Amniotic epithelial cell (primary cell): ENCODE measurements at places on chromosomes 1 and 21.
A peak's percentile ranks its signal among the peaks of the same experiment; 100 is the strongest.

DNA sequence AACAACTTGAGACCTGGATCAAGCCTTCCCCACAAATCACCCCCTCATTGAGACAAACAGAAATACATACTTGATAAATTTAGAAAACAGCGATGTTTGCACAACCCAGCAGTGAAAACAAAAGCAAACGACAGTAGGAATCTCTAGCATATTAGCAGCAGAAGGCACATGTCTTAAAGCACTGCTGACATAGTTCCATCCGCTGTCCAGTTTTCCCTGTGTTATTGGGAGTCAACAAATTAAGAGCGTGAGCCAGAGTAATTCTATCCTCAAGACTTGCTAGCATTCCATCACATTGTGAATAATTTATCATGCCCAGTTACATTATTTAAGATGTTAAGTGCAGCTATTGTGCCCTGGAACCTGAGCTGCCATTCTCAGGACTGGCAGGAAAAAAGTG lies 55.3 kb downstream of the IGSF5 start:
- no peak for DNase-seq

GRCh38 chr1:230175163-230175747 lies 108.2 kb downstream of the GALNT2 start:
- no peak for DNase-seq

DNA sequence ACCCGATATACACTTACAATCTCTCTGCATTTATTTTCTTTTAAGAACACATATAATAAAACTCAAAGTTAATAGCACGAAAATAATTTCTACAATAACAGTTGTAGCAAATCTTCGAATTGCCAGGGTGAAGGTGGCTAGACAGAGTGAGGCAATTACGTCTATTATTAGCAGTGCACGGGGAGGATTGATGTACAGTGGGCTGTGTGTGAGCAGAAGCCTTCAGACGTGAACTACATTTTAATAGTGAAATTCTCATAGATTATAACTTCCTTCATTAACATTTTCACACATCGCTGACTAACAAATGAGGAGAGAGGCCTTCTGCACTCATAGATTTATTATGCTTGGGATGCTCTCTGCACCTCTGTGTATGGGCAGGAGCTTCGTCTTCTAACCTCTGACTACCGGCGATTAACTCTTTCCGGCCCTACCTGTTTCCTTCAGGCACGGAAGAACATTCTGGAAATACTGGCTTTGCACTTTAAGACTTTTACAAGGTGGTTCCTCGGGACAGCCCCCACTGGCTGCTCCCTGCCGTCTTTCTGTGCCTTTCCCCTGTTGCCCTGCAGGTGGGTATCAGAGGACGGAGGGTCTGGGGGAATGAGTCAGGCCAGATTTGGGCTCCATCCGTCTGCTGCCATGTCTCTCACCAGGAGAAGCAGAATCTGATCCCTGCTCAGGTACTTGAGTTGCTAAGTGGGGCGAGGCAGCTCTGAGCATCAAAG lies 200.5 kb downstream of the CAMTA1 start:
- DNase-seq: no peak

DNA sequence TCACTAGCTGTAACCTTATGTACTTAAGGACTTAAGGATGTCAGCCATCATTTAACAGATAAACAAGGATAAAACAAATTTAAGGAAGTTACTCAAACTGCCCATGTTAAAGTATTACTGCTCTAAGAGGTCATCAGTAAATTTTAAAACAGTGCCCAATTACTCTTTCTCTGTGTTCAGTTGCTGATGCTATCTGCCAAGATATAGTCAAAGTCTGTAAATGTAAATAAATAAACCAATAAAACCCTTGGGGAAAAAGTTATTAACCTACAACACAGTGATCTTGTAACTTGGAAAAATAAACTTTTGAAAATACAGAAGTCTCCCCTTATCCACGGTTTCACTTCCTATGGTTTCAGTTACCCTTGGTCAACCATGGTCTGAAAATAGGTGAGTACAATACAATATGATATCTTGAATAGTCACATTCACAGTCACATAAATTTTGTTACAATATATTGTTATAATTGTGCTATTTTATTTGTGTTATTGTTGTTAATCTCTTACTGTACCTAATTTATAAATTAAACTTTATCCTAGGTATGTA lies 501.8 kb downstream of the LMO4 start:
- no peak for DNase-seq

DNA sequence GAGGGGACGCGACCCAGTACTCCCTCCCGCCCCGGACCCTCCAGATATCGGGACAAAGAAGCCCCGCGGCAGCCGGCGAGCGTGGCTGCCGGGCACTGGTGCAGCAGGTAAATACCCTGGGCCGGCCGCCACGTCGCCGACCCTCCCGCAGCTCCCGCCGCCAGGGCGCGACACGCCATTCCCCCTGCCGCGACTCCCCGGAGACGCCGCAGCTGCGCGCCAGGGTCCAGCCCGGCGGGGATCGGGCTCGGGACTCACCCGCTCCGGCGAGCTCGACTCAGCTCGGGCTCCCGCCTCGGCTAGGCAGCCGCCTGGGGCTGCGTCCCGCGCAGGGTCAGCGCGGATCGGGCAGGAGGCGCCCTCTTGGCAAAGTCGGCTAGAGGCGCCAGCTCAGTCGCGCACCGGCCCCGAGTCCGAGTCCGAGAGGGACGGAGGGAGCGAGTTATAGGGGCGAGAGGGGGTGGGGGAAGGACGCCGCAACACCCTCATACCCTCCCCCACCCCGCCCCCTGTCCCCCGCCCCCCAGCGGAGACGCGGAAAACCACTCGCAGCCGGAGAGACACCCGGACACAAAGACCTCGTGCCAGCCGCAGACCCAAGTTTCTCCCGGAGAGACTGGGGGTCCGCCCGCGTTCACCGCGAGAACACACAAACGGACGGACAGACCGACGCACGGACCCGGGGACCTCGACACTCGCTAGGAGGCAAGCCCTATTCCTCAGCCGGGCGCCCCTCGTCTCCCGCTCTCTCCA lies 985 bp downstream of the SYT6 start:
- peak; percentile 40 for DNase-seq

DNA sequence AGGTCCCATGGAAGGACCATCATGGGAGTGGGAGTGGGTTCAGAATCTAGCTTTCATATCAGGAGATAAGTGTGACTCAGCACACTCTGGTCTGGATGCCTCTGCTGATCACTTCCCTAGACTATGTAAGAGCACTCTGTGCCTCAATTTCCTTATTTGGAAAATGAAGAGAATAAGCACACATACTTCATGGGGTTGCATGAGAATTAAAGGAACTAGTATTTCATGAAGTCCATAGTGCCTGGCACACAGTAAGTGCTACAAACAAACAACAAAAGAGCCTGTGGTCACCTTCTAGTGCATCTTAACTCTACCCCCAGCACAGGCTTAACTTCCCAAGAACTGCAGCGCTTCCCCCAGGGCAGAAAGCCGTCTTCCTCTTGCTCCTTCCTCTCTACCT lies 9.6 kb upstream of the IL20 start:
- DNase-seq: no peak

GRCh38 chr1:161966067-161966466 lies 57.6 kb downstream of the OLFML2B start:
- peak; percentile 3 for DNase-seq

DNA sequence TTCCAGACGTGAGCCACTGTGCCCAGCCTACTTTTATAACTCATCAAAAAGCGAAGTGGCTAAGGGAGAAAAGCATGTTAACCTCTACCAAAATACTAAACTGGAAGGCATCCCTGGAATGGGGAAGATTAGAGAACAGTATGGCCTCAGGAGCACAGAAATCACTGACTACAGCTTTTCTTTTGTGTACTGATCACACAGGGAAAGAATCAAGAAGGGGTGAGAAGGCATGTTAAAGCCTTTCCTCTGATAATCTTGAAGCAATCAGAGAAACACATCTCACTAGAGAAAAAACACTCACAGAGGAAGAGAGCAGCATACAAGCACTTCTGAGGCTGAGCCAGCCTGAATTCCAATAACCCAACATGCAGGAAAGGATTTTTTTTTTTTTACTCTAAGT lies 10.7 kb downstream of the PCAT6 start:
- DNase-seq: peak; percentile 69

DNA sequence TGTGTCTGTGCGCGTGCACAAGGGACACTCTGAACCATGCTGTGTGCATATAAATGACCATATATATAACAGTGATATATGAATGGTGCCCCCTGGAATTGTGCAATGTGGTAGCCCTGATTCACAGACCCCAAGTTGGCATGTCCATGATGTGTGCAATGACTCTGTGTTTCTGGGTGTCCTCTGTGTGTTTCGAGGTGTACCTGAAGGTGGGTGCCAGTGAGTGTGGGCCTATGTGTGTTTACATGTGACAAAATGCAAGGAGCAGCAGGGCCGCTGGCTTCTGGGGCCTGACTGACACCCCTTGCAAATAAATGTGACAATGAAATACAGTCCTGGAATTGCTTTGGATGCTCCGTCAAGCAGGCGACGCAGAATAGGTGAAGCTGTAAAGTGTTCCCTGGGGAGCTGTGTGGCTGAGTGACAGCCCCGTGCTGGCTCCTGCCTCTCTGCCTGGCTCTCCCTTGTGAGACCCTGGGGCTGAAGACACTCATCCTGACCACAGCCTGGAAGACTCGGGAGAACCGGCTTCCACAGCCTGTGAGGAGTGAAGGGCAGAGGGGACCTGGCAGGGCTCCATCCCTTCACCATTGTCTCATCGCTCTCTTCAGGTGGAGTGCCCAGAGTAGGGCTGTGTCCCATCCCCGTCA lies 38.2 kb upstream of the CSF3R start:
- DNase-seq: no peak

DNA sequence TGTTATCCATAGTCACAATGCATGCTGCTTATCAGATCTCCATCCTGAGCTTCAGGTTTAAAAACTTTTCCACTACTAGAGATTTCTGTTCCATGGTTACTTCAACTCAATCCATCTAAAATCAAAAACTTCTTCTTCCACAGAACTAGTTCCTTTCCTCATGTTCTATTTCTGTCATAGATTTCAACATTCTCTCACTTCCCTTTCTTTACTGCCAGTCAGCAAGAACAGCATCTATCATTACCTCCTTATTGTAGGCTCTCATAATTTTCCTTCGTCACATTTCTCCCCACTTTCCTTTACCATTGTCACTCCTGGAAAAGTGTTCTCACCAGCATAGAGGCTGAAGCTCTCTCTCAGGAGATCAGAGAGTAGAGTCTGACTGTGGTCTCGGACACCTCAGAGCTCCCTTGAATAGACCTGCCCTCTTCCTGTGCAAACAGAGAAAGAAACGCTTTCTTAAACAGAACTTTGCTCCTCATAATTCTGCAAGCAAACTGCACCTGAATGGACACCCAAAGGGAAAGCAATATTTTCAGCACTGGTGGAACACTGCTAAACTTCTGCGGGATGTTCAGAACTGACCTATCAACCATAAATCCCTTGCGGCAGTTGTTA lies 48.7 kb upstream of the KIRREL1 start:
- no peak for DNase-seq

DNA sequence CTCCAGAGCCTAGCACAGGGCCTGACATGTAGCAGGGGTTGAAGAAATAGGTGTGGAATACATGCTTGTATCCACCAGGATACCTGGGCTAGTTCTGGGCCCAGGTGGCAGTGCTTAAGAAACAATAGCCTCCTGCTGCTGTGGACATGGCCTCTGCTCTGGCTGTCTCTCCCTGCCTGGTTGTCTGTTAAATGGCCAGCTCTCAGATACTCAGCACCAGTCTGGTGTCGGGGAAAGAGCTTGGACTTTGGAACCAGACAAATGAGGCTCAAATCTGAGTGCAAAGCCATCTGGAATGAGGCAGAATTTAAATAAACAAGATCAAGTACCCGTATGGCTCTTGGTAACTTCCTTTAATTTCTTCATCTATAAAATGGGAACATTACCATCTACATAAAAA lies 31.5 kb downstream of the SESN2 start:
- no peak for DNase-seq

GRCh38 chr1:107538502-107538901 lies 397.7 kb downstream of the NTNG1 start:
- no peak for DNase-seq

DNA sequence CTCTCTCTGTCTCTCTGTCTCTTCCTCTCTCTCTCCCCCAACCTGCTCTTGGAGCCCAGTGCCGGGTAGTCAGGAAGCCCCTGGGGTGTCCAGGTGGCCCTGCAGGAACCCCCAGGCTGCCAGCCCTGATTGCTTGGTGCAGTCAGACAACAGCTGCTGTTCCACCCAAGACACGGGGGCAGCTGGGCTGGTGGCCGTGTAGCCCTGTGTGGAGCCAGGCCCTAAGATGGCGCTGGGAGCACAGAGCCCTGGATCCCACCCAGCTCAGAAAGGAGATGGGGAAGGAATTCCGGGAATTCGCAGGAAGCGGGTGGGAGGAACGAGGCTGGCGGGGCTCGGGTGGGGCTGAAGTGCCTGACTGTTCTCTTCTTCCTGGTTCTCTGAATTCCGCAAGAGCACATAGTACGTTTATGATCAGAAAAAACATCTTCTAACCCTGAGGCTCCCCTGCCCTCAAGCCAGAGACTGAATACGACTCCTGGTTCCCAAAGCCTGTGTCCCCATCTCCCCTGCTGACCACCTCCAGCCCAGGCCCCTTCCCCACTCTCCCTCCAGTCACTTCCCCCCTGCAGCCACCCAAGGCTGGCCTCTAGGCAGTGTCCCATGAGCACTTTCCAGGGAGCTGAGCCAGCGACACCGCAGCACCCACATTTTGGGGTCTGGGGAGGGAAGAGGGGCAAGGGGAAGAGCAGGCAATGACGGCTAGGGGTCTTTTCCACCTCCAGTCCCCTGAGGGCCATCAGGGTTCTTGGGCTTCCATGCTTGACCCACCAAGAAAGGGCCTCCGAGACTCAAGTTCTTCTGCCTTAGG lies 55.0 kb downstream of the WNT9A start:
- DNase-seq: no peak

DNA sequence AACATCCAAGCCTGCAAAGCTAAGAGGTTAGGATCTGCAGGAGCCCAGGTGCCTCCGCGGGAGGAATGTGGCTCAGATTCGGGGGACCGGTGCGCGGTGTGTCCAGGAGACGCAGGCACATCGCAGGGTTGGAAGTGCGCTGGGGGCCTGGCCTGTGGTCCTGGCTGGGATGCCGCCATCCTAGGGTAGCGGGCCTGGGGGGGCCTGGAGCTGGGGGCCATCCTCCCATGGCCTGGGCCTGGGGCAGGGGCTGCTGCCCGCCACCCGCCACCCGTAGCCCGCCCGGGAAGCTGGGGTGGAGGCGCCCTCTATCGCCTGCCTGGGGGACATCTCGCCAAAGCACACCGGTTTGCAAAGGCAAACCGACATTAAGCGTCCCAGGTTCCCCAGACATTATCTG lies 170.6 kb upstream of the ARHGEF16 start:
- no peak for DNase-seq

GRCh38 chr1:17134034-17134433 lies 14.8 kb upstream of the PADI2 start:
- DNase-seq: no peak

- peak; percentile 56 for DNase-seq
These were observed 145.0 kb downstream of the DHRS3 start for GRCh38 chr1:12472798-12473551.

- no peak for DNase-seq
These were observed 204.4 kb downstream of the GRIK3 start for GRCh38 chr1:36829961-36830360.
